Stomach (tissue), 19 donors: ENCODE measurements at places on chromosomes 7 and 10. TPM values are rescaled to one million over a fixed set of nuclear protein-coding genes. Genes with fewer than 3 reads are reported as not detected.

DNA sequence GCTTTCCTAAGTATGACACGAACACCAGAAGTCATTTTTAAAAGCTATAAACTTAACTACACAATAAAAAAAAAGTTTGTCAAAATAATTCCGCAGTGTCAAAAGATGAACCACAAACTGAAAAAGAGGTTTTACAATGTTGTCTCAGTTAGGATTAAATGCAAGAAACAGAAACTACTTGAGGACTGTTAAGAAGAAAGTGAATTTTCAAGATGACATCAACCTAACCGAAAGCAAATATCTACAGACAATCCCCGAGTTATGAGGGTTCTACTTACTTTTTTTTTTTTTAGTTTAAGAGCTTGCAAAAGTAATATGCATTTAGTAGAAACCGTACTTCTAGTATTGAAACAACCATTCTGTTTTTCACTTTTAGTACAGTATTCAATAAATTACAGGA is 62.3 kb downstream of the TFPI2 start:
- DNase-seq, result no peak

GIMAP4 gene
- 27.7 TPM for total RNA-seq

GRCh38 chr10:13308096-13308495 is 8.2 kb upstream of the PHYH start:
- no peak for DNase-seq

SNX10 gene
- not detected for total RNA-seq

GRCh38 chr10:116696919-116697318 is 45.4 kb downstream of the HSPA12A start:
- DNase-seq, result no peak

DNA sequence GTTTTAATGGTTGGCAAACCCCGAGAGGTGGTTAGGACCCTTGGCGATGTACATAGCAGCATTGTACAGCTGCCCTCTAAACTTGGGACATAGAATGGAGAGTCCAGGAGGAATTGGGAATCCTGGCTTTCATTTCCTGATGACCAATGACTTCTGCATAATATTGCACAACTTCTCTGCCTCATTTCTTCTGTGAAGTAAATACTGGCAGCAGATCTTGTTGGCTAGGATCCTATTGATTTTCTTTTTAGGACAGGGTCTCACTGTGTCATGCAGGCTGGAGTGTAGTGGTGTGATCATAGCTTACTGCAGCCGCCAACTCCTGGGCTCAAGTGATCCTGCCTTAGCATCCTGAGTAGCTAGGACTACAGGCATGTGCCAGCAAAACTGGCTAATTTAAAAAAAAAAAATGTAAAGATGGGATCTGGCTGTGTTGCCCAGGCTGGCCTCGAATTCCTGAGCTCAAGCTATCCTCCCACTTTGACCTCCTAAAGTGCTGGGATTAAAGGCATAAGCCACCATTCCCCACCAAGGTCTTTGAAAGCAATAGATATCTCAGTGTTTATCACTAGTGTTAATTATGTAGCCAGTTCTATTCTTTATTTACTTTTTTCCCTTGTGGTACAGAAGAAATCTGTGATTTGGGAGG is 58.1 kb downstream of the PODXL start:
- no peak for DNase-seq

DNA sequence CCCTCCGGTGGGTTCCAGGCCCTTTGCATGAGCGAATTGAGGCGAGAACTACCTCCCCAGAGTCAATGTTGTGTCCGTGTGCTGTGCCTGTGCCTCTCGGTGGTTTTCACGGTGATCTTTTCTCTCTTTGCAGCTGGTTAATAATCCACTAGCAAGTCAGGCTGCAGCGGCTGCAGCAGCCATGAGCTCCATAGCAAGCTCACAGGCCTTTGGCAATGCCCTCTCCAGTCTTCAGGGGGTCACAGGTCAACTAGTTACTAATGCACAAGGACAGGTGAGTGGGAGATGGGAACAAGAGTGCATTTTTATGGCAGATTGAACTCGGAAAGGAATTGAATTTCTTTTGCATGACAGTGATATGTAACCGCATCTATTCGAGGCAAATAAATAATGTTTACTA is 159.7 kb upstream of the YAE1 start:
- peak; percentile 31 for DNase-seq

DNA sequence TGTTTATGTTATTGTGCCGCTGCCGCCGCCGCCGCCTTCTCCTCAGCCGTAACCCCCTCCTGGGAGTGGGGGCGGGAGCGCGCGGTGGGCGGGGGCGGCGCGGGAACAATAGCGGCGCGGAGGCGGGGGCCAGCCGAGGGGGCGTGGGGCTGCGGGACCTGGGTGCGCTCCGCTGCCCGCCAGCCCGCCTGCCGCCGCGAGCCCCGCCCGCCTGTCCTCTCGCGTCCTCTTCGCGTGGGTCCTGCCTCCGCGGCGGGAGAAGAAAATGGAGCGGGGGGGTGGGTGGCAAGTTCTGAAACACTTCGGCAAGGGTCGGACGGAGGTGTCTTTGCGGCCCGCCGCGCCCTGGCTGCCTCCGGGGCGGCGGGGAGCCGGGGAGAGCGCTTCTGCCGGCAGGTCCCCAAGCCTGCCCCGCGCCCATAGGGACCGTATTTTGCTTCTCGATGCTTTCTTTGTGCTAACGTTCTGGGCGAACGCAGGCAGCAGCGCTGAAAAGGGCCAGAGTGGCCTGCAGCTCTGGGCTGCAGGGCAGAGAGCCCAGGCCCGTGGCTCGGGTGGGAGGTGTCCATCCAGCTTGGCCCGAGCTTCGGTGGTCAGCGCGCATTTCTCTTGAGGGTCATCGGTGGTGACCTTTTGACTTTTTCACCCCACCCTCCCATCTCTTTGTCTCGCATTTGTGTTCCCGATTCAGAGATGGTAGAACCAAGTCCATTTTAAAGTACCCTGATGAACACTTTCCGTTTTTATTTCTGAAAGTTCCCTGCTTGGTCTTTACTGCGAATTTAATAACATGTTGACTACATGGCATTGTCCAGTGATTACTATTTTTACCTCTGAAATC is 613 bp downstream of the MAPK8 start:
- DNase-seq, result peak; percentile 88

MSMB gene
- not detected for total RNA-seq

ZMIZ2 gene
- total RNA-seq, result 45.1 TPM

DNA sequence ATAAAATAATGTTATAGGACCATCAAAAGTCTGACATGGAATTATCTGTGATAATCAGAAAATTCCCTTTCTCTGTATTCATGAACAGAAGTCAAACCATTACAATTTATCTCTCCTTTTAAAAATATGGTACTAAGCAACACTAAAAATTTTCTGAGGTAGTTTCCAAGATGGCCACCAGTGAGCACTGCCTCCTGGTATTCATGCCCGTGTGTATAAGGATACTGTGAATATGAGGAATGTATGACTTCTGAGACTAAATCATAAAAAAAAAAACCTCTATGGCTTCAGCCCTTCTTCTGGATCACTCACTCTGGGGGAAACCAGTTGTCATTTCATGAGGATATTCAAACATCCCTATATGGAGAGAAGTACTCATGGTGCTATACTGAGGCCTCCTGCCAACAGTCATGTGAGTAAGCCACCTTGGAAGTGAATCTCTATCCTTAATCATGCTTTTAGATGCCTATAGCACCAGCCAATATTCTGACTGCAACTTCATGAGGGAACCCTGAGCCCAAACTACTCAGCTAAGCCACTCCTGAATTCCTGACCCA is 41.1 kb downstream of the SIRT1 start:
- no peak for DNase-seq

DNA sequence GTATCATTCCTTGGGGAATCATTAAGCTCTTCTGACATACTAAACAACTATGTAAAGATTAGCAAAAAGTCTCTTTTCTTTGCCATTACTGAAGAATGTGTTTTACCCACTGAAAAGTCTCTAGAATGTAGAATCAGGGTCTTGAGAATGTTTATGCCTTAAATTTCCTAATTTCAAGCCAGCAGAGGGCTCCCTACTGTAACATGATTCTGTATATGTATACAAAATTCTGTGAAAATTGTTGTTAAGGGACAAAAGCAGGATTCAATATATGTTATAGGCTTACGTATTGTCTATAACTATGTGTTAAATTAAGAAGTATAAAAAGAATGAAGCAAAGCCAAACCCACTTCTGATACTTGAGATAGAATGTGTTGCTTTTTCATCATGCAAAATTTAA is 296.9 kb upstream of the DGKB start:
- DNase-seq, result no peak

GRCh38 chr7:3605222-3605621 is 304.2 kb downstream of the SDK1 start:
- DNase-seq, result no peak

- DNase-seq, result peak; percentile 42
Measured at GRCh38 chr10:123017421-123018165, 8.8 kb downstream of the ACADSB start.

FOXK1 gene
- total RNA-seq, result 88.1 TPM
